Bronchial epithelial cell (primary cell): ENCODE measurements at places on chromosomes 7 and 10.

GRCh38 chr10:11679946-11680345, 62.2 kb upstream of the ECHDC3 start:
- DNase-seq, result no peak

GRCh38 chr10:27611236-27611635, 107.1 kb downstream of the RAB18 start:
- peak; percentile 56 for DNase-seq

GRCh38 chr10:70830164-70830563, 14.4 kb downstream of the SGPL1 start:
- peak; percentile 96 for DNase-seq

DNA sequence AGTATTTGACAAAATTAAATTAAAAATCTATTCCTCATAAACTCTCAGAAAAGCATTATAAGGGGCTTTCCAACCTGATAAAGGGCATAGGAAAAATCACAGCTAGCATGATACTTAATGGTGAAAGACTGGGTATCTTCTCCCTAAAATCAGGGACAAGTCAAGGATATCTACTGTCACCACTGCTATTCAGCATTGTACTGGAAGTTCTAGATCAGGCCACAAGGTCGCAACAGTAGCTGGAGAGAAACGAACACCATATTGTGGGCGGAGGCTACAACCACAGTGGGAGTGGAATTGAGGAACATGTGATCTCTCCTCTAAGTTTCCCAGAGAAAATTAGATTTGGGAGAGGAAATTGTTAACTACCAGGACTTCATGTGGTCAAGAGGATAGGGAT, 70.0 kb upstream of the NAMPT start:
- no peak for DNase-seq

GRCh38 chr7:11060893-11061292, 87.2 kb downstream of the PHF14 start:
- DNase-seq, result no peak

GRCh38 chr10:92857904-92858514, 9.7 kb downstream of the EXOC6 start:
- DNase-seq, result no peak

GRCh38 chr7:27189295-27189996, 4.4 kb upstream of the HOXA11 start:
- no peak for DNase-seq

- no peak for DNase-seq
These were observed 20.4 kb downstream of the SSMEM1 start for GRCh38 chr7:130227883-130228575.
